D721Med (cell line): ENCODE measurements at places on chromosomes 4 and X.

- DNase-seq, result no peak
These were observed 5.6 kb downstream of the G6PD start for GRCh38 chrX:154540897-154541535.

- DNase-seq, result no peak
These were observed 266.3 kb downstream of the FBXW7 start for GRCh38 chr4:152269448-152270191.

GRCh38 chr4:155777971-155778735, 19.3 kb downstream of the GUCY1B1 start:
- no peak for DNase-seq

GRCh38 chrX:40278340-40279090, 180.8 kb upstream of the BCOR start:
- DNase-seq, result no peak

GRCh38 chr4:147340111-147340510, 140.8 kb upstream of the EDNRA start:
- DNase-seq, result no peak

GRCh38 chr4:13928214-13928613, 300.7 kb upstream of the BOD1L1 start:
- no peak for DNase-seq

- no peak for DNase-seq
These were observed 1.5 kb downstream of the TIFA start for GRCh38 chr4:112284166-112284565.
